Mesendoderm (in vitro differentiated cells): ENCODE measurements at places on chromosomes 1 and 21.

DNA sequence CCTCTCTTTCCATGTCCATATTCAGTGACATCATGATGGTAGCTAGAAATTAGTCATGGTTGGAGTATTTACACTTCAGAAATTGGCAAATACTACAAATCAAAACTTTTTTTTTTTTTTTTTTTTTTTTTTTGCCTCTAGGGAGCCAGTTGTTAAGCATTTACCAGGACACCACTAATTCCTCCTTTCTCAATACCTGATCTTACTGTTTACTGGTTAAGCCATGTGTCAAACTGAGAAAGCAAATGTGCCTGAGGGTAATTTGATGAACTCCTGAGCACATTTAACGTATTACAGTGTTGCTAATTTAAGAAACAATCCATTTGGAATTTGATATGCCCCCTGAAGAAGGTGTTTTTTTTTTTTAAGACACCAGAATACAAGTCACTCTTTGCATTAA lies 94.4 kb downstream of the DNM3 start:
- no peak for DNase-seq

DNA sequence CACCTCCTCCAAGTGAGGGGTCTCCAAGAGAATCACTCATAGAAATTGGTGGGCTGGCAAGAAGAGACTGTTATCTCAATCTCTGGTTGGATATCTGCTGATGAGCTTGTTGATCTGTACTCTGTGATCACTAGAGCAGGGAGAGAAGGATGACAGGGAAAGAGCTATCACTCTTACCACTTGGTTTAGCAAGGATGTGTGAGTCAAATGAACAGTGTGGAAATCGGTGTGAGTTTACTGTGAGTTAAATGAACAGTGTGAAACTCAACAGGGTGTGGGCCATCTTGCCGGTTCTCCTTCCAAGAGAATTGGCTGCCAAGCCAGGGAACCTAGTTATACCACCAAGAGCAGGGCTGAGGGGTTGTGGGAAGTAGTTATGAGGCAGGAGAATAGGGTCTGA lies 33.3 kb upstream of the CD1D start:
- no peak for DNase-seq

- DNase-seq: no peak
These were observed 98.4 kb upstream of the SGIP1 start for GRCh38 chr1:66435541-66435940.

DNA sequence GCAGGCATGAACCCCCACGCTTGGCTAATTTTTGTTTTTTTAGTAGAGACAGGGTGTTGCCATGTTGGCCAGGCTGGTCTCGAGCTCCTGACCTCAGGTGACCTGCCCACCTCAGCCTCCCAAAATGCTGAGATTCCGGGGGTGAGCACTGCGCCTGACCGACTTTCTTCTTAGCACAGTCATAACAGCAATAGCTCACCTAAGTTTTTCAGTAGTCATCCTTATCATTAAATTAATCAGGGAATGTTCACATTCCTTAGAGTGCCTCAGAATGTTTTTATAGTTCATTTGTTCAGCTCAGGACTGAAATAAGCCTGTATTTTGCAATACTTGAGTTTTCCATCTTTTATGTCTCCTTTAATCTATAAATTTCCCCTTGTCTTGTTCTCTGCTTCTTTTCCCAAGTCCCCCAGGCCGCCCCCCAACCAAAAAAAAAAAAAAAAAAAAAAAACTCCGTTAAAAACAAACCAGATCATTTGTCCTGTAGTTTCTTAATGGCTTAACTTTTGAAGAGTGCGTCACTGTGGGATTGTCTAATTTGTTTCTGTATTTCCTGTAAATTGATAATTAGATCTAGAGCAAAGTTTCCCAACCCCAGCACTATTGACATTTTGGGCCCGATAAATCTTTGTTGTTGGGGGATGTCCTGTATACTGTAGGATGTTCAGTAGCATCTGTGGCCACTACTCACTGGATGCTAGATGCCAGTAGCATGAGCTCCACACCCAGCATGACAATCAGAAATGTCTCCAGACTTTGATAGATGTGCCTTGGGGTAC lies 120.7 kb downstream of the ITSN1 start:
- no peak for DNase-seq

- DNase-seq: no peak
These were observed 52.0 kb upstream of the KCNA3 start for GRCh38 chr1:110726755-110727154.

DNA sequence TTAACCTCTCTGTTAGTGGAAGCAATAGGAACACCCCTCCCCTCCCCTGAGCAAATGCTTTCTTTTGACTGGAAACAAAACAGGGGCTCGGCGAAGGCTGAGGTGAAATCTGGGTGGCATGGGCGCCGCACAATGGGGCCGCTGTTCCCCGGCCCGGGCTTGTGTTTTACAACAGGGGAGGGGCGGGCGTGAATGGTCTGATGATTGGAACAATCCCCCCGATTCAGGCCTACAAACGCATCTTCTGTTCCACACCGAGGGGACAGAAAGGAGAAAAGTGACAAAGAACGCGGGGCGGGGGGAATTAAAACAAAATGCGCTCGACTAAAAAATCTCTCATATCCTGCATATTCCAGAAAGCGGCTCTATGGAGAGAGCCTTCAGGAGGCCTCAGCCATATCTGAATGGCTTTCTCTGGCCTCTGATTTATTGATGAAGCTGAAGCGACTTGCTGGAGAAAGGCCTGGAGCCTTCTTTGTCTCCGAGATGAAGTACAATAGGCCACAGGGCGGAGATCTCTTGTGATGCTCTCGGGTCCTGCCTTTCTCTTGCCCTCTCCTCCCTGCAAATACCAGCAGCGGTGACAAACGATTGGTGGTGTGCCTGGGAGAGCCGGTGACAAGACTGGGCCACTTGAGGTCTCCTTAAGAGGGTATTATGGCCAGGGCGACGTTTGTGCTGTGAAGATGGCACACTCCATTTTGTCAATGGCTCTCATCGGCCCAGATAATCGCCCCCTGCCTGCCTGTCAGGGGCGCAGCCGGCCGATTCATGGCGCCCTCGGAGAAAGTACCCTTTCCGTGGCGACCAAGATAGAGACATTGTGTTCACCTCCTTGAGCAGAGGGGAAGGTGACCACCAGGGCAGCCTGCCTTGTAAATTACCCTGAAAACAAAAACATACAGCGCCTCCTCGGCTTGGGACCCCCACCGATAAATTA lies 47.1 kb upstream of the OLIG2 start:
- no peak for DNase-seq

- DNase-seq: no peak
These were observed 62.0 kb upstream of the HOOK1 start for GRCh38 chr1:59752556-59753414.

DNA sequence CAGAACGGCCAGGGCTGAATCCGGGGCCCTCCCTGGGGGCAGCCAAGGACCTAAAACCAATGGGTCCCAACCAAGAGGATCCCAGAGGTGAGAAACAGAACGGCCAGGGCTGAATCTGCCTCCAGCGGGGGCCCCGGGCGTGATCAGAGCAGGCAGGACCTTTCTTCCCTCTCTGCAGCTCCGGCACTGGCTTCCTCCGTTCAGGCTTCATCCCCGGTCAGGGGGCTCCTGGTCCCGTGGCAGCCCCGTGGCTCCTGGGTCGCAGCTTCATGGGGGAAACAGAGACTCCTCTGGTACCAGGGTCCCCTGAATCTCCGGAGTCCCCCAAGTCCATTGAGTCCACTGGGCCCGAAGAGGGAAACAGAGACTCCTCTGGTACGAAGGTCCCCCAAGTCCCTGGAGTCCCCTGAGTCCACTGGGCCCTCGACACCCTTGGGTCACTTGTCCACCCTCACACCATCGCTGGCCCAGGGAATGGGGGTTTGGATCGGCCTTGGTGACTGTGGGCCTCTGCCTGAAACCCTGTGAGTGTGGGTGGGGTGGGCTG lies 60.1 kb downstream of the PRKCZ start:
- no peak for DNase-seq
